Kidney capillary endothelial cell (primary cell): ENCODE measurements at places on chromosomes 3 and 15.

DNA sequence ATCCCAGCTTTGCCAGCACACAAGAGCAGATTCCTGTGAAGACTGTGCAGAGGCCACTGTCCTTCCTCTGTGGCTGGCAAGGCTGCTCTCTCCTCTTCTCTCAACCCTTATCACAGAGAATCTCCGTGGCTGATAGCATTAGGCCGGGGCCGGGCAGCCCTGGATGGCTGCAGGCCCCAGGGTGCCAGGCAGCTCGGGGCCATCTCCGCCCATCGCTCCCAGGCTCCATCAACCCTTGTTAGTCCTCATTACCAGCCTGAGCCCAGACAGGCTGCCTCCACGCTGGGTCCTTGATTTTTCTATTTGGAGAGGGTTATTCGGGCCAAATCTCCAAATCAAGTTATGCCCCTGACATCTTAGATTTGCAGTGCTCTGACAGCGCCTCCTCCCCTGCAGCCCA lies 39.1 kb downstream of the MRPL46 start:
- no peak for DNase-seq

DNA sequence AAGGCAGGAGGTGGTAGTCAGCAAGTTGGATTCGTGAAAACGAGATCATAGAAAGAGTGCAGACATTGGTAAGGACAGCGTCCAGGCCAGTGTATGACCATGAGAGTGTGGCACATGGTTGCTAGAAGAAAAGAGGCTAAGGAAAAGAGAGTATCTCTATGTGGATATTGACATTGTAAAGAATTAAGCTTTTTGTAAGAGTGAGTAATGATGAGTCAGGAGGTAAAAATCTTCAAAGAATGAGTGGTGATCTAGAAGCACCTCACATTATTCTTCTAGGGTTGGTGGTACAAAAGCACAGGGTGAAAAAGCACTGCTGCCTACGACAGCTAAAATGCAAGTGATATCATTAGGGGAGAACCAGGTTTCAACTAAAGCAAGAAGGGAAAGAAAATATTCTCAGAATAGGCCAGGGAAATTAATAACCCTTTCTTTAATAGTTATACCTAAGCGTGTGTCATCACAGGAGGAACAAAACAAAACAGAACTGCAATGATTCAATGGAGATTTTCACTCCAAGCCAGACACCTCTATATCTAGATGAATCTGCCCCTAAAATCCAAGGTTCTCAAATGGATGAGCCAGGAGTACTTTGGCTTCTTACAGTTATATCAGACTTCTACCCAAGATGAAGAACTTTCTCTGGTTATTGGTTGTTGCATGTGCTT lies 884.7 kb downstream of the NAALADL2 start:
- no peak for DNase-seq

DNA sequence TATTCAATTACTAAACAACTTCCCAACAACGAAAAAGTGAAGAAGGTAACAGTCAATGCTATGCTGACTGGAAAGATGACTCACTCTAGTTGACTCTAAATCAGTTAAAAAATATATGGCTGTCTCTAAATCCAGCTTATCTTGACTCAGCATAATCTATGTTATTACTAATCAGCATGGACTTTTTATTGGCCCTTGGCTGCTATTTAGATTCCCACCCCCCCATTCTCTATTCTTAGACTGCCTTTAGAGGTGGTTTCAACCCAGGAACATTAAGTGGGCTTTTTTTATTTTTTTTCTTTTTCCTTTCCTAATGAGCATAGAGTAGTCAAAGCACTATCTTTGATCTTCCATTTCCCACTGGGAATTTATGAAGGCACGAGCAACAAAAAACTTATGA lies 1.9 kb downstream of the PCOLCE2 start:
- no peak for DNase-seq

- no peak for DNase-seq
These were observed 33.2 kb downstream of the HOMER2 start for GRCh38 chr15:82919231-82919886.

- DNase-seq = no peak
These were observed 2.5 kb upstream of the RFTN1 start for GRCh38 chr3:16515885-16516420.

DNA sequence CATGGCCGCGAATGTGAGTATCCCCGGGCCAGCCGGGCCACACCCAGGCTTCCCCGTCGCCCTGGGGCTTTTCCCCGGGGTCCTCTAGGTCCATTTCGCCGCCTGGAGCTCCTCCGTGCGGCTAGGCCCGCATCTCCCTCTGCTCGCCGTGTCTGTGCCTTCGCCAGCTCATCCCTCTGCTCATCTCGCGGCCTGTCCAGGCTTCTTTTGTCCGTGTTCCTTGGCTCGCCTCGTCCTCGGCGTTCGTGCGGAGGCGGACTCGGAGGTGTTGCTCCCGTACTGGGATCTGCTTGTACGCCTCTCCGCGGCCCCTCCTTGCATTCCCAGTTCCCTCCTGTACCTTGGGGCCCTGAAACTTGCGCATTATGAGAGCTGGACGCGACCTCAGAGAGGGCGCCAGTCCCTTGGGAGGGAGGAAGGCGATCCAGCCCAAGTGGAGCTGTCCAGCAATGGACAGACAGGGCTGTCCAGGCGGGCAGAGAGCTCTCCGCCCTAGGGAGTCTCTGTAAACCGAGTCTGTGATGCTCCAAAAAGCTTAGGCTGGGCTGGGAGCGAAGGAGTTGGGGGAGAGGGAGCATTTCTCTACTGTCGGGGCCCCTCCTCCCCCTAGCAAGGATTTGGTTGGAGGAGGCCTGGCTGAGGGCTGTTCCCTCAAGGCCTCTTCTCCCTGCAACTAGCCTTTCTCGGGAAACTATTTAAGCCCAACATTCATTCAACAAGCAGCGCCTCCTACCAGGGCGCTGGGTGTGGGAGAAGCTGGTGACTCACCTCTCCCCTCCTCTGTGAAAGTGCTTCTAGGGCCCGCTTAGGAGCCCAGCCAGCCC lies 553 bp downstream of the TMEM43 start:
- peak; percentile 54 for DNase-seq

- no peak for DNase-seq
These were observed 62.8 kb upstream of the SPATA12 start for GRCh38 chr3:56997675-56998074.

DNA sequence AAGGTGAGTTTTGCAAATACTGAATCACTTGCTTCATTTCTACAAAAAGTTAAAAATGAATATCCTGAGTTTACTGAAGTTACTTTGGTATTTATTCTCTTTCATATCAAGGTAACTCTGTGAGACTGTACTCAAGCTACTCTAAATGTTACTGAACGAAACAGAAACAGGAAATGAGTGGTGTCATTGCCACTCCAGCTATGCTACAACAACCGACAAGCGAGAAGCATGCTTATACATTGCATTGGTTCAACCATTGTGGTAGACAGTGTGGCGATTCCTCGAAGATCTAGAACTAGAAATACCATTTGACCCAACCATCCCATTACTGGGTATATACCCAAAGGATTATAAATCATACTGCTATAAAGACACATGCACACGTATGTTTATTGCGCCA lies 313.2 kb upstream of the THBS1 start:
- no peak for DNase-seq

GRCh38 chr3:170419557-170420087 lies 954 bp downstream of the CLDN11 start:
- DNase-seq = no peak

DNA sequence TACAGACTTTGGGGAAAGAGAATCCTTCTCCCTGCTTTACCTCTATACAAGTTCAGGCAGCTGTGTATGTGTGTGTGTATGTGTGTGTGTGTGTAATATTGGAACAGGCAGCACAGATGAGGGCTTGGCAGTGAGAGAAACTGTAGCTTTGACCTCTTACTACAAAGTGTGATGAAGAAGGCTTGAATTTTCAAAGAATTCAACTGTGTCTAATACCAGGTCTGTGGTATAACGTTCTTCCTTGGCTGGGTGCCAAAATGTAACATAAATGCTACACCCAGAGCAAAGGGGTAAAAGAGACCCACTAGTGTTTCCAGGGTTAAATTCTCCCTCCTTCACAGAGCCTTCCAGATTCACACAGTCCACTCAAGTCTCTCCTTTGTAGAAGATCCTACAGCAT lies 51.1 kb downstream of the CHST2 start:
- DNase-seq = no peak

GRCh38 chr3:178109691-178110090 lies 426.5 kb upstream of the KCNMB2 start:
- no peak for DNase-seq

- no peak for DNase-seq
These were observed 230.6 kb upstream of the PEX5L start for GRCh38 chr3:180267202-180267843.

DNA sequence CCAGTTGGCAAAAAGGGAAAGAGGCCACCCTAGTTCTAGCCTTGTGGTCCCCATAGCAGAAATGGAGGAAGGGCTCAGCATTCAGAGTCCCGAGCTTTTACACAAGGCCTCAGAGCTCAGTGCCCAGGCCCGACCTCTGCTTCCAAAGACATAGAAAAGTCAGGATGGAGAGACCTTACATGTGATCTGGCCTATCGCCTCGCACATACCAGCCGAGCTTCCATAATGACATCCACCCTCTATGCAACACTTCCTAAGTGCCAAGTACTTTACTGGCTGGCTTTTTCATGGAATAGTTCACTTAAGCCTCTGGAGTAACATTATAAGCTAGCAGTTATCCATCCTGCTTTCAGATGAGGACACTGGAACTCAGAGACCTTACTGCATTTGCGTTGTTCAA lies 275.9 kb downstream of the FAM43A start:
- no peak for DNase-seq

DNA sequence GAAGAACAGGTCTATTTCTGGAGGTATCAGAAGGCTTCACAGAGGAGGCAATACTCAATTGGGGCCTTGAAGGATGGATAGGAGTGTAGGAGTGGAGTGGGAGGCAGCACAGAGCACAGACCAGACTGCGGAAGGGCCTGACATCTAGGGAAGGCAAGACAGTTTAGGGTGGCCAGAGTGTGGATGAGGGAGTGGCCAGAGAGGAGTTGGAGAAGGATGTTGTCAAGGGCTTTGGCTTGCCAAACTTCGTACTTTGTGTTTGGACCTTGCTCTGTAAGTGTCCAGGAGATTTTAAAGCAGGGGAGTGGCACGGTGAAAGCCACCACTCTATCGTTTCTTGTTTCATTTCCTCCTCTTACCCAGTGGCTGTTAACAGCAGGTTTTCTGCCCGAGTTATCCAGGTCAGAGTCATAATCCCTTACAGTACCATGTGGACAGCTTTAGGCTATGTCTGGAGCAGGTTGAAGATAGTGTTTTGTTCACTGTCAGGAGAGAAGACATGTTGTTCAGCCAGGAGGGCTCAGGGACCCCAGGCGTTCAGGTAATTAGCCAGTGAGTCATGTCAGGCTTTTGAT lies 12.3 kb downstream of the SMAD3 start:
- DNase-seq = no peak

DNA sequence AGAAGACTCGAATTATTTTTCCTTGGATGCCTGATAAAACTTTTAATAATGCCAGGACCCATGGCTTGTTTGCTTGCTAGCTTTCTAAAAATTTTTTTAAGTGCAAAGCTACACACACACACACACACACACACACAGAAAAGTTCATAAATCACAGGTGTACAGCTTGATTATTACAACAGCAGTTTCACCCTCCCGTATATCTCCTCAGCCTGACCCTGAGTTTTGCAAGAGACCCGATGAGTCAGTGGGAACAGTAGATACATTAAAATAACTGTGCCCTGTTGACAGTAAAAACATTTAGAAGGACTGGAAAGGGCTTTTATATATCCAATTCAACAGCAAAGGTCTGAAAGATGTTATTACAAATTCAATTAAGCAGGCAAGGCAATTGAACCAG lies 46.7 kb downstream of the EMC4 start:
- DNase-seq = no peak

GRCh38 chr15:78407608-78408354 lies 30.2 kb upstream of the IREB2 start:
- no peak for DNase-seq

GRCh38 chr3:143187111-143187510 lies 67.5 kb downstream of the CHST2 start:
- no peak for DNase-seq

GRCh38 chr15:42165106-42165505 lies 8.7 kb upstream of the PLA2G4F start:
- no peak for DNase-seq

DNA sequence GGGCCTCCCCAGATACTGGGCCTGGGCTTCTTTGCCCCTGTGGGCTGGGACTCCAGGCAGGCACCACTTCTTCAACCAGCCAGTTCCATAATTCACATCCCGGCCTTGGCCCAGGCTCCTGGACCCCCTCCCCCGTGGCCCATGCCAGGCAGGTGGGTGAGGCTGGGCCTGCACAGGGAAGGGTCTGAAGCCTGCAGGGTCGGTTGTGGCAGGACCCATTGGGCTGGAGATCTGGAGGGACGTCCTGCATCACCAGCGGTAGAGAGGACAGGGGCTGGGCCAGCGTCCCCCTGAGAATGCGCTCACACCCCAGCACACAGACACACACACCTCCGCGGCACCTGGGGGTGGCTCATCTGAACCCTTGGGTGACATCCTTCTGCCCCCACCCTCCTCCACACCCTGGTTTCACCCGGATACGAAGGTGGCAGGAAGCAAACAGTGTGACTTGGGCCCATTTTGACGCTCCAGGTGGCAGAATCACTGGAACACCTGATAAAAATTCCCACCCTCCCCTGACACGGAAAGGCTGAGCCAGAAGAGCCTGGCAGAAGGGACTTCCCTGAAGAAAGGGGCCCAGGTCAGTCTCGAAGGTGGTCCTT lies 15.4 kb downstream of the ZDHHC19 start:
- DNase-seq = no peak

DNA sequence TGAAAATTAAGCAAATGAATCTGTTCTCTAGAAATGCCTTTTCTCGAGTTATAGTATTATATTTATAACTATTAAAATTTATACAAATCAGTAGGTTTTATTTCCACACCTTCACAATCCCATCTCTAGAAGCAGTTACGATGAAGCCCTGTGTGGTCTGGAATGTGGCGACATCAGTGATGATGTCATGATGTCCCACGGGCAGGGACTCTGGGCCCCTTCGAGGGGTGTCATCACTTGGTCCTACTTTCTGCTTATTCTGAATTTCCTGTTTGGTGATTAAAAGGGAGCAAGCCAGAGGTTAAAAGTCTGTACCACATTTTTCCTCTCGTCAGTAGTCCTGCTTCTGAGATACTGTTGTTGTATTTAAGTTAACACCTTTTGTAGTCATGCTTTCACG lies 67.4 kb downstream of the PIK3R4 start:
- DNase-seq = no peak

DNA sequence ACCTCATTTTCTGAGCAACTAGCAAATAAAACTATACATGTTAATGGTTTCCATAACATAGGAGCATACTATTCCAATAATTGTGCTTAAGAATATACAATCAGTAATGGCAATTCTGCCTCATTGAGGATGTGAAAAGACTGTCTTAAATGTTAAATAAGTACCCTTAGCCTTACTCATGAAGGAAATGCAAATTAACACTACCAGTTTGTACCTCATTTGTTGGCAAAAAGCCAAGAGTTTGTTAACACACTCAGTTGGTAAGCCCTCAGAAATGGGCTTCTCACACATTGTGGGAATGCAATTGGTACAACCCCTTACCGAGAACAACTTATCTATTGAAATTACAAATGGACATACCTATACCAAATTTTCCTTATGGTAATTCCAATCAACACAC lies 9.2 kb upstream of the STT3B start:
- no peak for DNase-seq

- no peak for DNase-seq
These were observed 519.7 kb downstream of the DIPK2A start for GRCh38 chr3:144491333-144491732.
